ENCODE measurements at places on chromosomes 5 and 9.
A peak's percentile ranks its signal among the peaks of the same experiment; 100 is the strongest.

- no peak for DNase-seq
Measured at GRCh38 chr5:69528035-69528434, 32.0 kb upstream of the GTF2H2C start.

DNA sequence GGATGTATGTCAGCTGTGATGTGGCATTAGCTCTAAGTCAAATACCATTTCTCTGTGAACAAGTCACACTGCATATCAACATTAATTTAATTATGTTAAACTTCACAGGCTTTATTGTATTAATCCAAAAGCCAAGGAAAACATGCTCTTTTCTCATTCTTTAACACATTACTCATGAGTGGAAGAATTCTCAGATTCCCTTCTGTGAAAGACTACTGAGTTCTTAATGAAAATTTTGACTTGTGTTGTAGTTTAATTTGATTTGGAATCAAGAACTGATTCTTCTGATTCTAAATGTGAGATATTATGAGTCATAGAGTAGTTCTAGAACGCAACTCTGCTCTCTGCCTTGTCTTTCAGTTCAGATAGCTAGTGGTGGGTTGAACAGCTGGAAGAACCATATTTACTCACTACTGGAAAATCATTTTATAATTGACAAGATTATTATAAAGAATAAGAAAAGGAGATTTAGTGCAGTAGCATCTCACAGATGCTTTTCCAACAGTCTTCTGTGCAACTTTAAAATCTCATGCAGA is 90.6 kb downstream of the VCAN start:
- no peak for DNase-seq

- DNase-seq, result no peak
Measured at GRCh38 chr5:13831351-13831750, 113.1 kb downstream of the DNAH5 start.

DNA sequence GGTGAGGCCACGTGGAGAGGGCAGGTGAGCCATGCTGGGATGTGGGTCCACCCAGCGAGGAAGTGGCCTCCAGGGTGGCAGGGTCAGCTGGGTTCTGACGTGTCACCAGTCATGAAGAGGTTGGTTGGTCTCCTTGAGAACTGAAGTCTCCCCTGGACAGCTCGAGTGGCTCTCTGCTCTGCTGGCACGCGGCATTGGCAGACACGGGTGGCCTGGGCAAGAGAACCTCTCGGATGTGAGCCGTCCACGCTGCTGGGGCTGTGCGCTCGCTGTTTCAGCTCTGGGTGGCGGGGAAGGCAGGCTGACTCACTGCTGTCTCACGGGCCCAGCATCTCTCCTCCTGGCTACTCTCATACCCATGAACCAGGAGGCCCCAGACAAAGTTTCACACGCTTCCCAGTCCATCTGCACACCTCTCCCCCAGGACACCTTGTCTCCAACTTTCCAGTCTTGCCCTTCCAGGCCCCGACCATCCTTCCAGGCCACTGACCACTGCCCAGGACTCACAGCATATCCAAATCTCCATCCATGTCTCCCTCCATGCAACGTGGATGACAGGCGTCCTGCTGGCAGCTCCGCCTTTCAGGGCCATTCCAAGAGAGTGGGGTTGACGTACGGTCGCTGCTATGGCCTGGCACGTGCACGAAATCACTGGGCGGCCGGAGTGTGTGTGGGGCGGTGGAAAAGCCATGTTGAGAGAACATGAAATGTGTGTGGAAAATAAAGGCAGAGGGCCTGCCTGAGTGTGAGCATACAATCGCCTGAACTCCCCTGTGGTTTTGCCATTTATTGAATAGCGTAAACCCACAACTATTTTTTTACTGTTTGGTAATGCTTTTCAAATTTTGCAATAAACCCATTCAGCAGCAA is 145.0 kb upstream of the COL5A1 start:
- DNase-seq, result no peak

- DNase-seq, result no peak
Measured at GRCh38 chr9:89969881-89970639, 365.2 kb downstream of the GADD45G start.

GRCh38 chr5:59126708-59127573 is 544.1 kb downstream of the RAB3C start:
- no peak for DNase-seq

DNA sequence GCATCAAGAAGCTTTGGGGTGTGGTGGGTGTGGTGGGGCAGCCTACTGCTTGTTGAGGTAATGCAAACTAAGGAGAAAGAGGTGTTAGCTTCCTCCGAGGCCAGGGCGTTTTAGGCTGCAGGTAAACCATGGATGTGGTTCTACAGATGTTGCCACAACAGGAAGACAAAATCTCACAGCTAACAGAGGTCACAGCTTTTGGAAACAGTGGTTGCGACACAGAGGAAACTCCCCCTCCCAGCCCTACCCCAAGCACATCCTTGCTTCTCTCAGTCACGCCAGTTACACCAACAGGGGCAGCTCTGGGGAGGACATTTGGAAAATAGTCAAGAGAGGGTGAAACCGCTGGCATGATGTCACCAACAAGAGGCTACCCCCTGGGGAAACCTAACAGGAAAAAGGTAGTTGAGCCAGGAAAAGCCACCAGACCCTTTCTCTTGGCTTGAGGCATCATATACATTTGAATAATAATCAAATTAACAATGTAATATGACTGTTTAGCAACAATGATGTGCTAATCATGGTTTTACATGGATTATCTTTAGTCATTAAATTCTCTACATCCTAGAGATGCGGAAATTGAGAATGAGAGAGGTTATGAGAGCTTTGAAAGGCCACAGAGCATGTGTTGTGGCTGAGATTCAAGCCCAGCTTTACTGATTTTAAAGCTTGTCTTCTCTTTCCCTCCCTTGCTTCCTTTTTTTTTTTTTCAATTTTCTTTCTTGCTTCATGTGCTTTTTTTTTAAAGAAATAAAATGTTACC is 82.2 kb upstream of the IL12B start:
- DNase-seq, result peak; percentile 90

DNA sequence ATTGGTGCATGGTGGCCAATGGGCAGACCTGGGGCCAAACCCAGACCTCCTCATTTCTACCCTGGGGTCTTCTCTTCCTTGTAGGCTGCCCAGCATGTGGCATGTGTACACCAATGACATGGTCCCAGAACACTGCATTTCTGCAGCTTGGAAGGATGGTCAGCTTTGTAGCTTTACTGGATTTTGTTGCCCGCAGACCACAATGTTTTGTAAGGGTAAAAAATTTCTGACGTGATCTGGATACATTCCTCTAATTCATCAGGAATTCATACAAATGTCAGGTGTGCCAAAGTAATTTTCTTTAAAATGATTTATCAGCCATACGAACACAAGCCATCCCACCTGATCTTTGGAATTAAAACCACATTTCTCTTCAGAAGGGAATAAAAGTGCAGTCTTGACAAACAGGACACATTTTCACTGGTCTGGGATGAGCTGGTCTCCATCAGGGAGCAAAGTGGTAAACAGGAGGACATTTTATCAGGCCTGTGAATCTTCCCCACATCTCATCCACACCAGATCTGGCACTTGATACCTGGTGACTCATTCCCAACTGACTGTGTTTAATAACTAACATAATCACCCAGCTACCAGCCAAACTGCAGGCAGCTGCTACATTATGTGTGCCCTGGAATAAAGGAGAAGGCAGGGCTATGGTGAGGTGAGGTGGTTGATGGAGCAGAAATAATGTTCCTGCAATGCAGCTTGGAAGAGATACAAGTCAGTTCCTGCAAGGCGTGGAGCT is 103.9 kb downstream of the SPOCK1 start:
- no peak for DNase-seq

- DNase-seq, result no peak
Measured at GRCh38 chr5:175047048-175047447, 322.7 kb downstream of the MSX2 start.

- DNase-seq, result no peak
Measured at GRCh38 chr5:6454628-6455053, 6.0 kb downstream of the UBE2QL1 start.

DNA sequence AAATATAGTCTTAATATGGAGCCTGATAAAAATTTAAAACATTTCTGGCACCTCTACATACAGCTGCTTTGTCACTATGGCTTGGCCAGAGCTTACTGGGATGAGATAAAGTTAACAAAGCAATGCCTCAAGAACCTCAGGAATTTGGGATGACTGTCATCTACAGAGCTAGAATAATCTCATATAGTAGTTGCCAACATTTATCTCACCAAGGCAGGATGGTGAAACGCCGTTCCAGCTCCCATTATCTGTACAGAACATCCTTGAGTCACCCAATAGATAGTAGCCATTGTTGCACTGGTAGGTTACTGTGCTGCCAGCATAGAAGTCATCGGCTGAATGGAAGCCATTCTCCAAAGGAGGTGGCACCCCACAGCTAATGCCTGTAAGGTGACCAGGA is 94.6 kb upstream of the TXNDC8 start:
- no peak for DNase-seq

GRCh38 chr5:139828207-139828895 is 32.7 kb downstream of the PSD2 start:
- DNase-seq, result no peak

DNA sequence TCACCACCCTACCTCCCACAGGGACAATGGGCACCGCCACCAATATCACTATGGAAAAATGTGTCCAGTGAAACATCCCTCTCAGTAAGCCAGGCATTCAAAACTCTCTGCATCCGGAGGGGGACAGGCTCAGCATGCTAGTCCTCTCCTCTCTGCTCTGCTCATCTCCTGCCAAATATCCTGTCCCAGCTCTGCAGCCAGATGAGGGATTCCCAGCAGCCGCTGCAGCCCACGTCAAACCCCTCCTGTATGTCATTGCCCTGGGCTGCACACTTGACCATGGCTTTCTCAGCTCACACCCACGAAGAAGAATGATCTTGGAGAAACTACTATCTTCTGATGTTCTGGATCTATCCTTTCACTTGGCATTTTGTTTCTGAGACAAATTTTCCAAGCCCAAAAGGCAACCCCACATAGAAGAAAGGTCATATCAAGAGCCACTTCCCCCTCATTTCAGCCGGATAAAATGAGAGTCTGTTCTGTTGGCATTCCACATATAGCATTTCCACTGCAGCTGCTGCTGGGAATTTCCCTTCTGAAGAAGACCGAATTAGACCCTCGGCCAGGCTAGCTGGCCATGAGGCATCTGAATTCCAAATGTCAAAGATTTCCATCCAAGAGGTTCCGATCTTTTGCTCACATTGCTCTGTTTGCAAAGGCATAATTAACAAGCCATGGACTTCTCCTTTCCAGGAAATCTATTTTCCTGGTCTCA is 338.0 kb downstream of the ACTL7B start:
- DNase-seq, result no peak

DNA sequence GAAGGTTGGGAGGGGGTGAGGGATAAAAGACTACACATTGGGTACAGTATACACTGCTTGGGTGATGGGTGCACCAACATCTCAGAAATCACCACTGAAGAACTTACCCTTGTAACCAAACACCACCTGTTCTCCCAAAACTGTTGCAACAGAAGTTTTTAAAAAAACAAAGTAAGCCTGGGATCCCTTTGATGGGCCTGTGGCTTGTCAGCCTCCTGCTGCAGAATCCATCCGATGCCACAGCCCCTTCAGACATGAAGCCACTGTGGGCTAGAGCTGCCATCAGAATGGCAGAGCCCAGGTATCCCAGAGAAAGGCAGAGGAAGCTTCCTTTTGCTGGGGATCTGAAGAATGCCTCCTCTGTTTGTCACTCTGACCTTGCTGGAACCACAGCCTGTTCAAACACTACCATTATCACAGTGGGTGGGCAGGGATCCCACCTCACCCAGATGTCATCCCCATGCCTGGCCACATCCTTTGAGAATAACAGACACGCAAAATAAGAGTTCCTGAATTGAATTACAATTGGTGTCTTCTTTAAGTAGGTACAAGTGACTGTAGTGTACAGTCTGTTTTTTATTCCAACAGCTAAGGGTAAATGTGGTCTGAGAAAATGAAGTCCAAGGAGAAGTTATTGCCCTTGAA is 78.1 kb upstream of the DIRAS2 start:
- DNase-seq, result no peak

- no peak for DNase-seq
Measured at GRCh38 chr9:89077519-89077918, 86.3 kb downstream of the S1PR3 start.

DNA sequence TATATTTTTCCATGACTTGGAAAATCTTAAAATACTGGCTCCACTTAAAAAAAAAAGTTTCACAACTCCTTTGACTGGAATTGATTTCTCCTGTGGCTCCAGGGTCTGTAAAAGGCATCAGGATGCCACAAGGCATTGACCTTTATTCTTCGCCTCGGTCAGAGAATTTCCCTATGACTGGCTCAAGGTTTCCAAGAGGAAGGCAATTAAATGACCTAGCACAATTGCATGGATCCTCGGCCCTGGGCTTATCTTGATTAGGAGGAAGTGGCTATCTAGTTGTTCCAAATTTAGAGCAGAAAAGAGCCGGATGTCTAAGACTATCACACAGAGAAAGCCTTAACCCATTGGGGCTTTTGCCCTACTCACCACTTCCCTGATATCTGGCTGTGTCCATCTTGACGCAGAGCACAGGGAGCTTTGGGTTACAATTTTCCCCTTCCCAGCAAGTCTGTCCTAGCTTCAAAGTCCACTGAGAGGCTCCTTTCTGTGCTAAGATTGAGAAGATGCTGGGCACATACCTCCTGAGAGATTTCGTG is 56.9 kb upstream of the COL15A1 start:
- no peak for DNase-seq

GRCh38 chr9:7298123-7298522 is 501.5 kb downstream of the DMAC1 start:
- DNase-seq, result peak; percentile 10

GRCh38 chr9:77910194-77910621 is 121.4 kb downstream of the GNAQ start:
- no peak for DNase-seq

DNA sequence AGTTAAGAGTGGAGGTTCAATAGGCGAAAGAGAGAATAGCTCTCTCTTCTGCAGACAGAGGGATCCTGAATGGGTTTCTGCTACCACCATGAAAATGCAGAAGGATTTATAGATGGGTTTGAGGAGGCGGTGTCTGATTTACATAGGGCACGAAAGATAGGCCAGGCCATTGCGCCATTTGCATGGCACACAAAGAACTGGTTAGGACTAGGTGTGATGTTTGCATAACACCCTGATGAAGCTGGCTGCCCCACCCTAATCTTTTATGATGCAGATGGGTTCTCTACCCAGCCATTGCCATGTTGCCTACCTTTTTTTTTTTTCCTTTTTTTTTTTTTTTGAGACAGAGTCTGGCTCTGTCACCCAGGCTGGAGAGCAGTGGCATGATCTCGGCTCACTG is 51.4 kb upstream of the PDZD2 start:
- DNase-seq, result no peak

- DNase-seq, result no peak
Measured at GRCh38 chr5:134099288-134099872, 15.1 kb upstream of the TCF7 start.

GRCh38 chr5:144458216-144458615 is 287.5 kb downstream of the KCTD16 start:
- no peak for DNase-seq

GRCh38 chr5:83368835-83369234 is 102.7 kb upstream of the VCAN start:
- no peak for DNase-seq

DNA sequence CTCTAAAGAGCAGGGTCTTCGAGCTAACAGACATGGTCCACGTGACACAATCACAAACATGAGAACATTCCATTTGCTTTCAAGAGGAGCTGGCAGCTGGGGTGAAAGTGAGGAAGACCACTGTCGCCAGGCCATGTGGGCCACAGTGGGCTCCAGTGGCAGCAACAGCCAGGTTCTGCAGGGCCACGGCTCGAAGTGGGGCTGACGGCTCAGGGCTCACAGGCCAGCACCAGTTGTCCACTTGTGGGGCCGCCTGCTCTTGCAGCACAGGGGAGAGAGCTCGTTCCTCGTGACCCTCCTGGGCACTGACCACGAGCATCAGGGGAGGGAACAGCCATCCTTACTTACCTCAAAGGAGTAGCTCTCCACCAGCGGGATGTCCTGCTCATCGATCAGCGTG is 2.0 kb downstream of the ZMYND19 start:
- DNase-seq, result no peak
